Effector memory CD4-positive, alpha-beta T cell (primary cell): ENCODE measurements at places on chromosomes 3 and 15.

- DNase-seq = no peak
Observed at GRCh38 chr15:66964791-66965190, 100.6 kb upstream of the SMAD3 start.

DNA sequence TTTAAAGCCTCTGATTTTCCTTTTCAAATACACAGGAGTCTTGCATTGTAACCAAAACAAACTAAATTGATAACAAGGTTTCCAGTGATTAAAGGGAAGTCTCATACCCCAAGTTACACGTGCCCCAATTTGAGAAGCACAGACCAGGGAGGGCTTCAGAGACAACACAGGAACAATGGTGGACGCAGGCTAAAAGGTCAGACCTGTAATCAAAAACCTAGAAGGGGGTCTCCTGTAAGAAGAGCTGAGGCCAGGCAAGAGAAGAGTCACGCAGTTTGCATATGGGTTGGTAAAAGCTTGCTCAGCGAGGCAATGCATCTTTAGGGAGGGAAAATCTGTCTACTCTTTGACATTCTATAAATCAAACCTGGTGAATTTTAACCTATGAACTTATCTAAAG is 58.6 kb upstream of the MCF2L2 start:
- DNase-seq = no peak

DNA sequence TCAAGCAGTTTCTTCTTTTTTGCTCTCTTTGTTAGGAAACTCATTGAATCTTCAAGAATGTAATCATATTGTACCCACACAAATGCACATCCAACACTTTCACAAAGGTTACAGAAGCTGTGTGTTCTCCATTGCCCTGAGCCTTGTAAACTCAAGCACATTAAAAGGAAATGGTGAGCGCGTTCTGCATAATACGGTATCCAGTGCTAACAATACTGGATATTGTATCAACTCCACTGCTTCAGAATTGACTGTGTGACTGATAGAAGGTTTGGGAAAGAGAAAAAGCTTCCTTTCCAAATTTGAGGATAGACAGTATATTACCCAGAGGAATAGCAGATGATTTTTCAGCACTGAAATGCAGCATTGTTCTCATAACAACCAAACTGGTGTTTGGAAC is 268.9 kb upstream of the RBMS3 start:
- DNase-seq = no peak

DNA sequence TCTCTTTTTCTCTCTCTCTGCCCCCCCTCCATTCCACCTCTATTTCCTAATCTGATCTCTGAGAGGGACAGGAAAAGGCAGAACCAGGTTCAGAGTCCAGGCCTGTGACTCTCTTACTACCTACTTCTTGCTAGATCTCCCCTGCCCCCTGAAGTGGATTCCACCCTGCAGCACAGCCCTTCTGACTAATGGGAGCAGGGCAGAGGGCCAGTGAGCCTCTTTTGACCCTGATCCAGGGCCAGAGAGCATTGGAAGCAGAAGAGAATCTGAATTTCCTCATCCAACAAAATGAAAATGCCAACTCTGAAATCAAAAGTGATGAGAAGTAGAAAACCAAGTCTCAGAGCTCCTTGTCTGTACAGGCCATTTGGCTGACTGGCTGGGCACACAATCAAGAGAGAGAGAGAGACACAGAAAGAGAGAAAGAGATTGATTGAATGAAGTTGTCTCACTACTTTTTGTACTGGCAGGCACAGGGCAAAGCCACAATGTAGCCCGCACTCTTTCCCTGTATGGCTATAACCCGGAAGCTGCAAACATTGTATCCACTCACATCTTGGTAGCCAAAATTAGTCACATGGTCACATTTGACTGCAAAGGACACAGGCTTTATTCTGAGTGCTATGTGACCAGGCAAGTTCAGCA is 31.6 kb upstream of the GLCE start:
- no peak for DNase-seq

DNA sequence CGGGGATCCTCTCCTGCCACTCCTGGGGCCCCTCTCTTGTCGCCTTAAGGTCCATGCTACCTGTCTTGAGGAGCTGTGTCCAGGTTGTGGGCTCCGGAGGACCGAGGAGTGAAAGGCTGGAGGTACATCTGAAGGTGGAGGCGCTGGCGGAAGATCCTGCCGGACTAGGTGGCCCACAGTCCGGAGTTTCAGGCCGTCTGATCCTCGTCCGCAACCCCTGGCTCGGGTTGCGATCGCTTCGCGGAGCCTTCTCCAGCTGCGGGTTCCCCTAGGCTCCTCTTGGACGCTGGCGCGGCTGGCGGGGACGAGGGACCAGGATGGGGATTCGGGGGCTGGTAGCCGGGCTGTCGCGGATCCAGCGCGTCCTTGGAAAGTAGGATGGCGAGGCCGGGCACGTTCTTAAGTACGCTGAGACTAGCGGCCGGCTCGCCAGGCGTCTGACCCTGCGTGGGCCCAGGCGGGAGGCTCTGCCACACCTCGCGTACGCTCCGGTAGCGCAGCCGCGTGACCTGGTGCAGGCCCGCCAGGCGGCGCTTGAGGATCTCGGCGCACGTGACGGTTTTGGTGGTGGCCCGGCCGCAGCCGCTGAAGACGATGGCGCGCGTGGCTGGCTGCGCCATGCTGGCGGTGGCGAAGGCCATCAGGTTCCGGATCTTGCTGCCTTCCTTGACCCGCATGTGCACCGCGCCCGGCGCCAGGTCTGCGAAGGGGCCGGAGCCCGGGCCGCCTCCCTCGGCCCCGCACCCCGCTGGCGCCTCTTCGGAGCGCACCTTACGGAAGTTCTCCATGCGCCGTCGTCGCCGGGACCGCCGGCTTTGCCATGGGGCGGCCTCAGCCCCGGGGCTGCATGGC is 550 bp downstream of the RPP25 start:
- peak; percentile 27 for DNase-seq

DNA sequence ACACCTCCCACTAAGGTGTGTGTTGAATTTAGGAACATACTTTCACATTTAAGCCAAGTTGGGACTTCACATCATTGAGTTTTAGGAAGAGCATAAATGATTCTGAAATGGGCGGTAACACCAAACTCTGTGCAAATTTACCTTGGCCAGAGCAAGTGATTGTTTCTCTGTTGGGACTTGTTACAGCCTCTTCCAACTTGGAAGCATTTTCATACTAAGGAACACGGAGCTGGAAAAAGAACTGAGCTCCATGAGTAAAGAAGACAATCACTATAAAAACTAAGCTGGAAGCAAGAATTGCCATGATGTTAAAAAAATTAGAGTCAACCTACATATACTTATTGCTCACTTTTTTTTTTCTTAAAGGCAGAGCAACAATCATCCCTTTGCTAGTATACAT is 371.3 kb downstream of the ERC2 start:
- DNase-seq = no peak

DNA sequence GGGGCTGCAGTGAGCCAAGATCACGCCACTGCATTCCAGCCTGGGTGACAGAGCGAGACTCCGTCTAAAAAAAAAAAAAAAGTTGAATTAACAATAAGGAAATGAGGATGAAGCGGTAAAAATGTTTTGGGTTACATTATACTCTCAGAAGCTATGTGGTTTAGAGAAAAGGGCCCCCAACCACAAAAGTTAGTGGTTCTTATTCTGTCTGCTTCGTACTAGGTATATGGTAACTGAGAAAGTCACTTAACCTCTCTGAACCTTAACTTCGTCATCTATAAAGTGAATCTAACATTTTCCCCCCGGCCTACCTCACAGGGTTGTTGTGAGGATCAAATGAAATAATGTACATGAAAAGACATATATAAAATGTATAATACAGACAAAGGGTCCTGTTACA is 38.4 kb upstream of the EHHADH start:
- no peak for DNase-seq

GRCh38 chr15:99582508-99582960 is 16.8 kb downstream of the MEF2A start:
- no peak for DNase-seq

DNA sequence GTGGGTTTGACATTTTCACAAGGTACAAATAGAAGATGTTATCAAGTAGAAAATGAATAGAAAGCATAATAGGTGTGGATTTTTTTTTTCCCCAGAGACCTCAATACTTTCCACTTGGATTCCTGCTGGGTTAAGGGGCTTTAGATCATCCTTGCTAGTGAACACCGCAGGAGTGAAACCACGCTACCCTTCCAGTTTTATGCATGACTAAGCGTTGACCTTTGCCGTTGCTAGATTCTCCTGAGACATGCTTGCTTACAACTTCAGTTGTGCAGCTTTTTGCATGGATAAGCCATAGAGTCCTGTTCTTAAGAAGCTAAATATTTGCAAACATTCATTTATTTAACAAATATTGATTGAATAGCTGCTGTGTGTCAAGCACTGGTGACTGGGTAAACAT is 299.7 kb upstream of the LMCD1 start:
- DNase-seq = no peak

DNA sequence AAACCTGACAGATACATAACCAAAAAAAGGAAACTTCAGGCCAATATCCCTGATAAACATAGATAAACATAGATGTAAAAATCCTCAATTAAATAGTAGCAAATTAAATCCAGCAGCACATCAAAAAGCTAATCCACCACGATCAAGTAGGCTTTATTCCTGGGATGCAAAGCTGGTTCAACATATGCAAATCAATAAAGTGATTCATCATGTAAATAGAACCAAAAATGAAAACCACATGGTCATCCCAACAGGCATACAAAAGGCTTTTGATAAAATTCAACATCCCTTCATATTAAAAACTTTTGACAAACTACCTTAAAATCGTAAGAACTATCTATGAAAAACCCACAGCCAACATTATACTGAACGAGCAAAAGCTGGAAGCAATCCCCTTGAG is 882.2 kb downstream of the NTRK3 start:
- no peak for DNase-seq

DNA sequence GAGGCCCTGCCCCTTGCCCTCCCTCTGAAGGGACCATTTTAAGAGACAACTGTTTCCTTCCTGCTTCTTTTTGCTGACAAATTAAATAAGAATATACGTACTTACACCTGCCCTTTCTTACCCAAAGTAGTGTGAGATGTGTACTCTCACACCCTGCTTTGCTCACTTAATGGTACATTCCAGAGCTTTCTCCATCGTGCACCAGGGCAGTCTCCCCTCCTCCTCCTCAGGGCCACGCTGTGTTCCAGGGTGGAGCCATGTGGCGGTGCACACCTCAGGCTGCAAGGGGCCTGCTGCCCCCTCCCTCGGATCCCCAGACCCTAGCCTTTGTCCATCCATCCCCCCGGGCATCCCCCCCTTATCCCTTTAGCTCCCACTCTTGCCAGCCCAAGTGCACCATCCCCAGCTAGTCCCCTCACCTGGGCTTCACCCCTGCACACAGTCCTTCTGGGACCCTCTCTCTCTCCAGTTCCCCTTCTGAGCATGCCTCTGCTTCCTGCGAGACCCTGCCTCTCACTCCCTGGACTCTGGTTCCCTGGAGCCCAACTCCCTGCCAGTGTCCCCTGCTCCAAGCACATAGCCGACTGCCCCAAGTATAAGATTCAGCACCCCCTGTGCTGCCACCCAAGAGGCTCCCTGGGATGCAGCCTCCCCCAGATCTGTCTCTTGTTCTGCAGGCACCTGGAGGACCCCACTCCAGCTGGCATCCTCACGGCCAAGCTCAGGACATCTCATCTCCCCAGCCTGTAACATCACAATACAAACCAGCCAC is 89.5 kb upstream of the IQSEC1 start:
- no peak for DNase-seq

- DNase-seq = no peak
Observed at GRCh38 chr3:126125781-126126251, 41.9 kb upstream of the SLC41A3 start.

- no peak for DNase-seq
Observed at GRCh38 chr3:61768284-61769037, 207.1 kb downstream of the PTPRG start.

GRCh38 chr3:52454938-52455282 is 494 bp upstream of the NISCH start:
- no peak for DNase-seq

DNA sequence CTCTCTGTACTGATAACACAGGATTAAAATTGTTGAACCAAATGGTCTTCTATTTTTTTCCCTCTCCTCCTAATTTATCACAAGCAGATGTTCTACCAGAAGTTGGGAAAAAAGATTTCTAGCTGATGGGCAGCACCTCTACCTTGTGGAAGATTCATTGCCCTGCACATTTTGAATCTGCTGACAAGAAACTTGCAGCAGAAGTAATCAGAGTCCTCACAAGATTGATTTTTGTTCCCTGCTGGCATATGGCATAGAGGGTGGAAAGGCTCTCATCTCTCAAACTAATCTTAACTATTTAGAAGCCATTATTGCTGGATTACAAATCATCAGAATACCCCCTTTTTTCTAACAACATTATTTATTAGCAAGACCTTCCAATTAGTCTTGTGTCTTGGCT is 148.9 kb upstream of the MEIS2 start:
- DNase-seq = no peak

- DNase-seq = no peak
Observed at GRCh38 chr3:193470710-193471109, 84.0 kb downstream of the ATP13A4 start.

DNA sequence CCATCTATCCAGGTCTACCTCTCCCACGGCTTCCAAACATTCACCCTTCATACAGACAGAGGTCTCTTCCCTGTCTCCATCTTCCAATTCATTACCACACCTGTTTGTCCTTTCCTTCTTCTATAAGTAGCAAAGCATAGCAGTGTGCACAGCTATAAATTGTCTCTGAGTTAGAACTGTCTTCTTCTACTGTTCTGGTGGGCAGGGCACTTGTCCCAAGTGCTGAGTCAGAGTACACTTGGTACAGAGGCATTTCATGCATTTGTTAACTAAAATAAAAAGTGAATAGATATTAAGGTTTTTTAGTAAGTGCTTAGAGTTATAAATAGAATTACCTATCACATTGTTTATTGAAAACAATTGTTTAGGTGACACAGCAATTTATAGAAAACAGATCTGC is 150.1 kb upstream of the CCDC54 start:
- no peak for DNase-seq
